Stimulated activated CD4-positive, alpha-beta T cell treated with anti-CD3 and anti-CD28 coated beads, Interleukin-2, amount 100 ng/mL, for 24 hours (primary cell): ENCODE measurements at places on chromosomes 6 and 20.

GRCh38 chr20:1468117-1468624 lies 1.5 kb upstream of the NSFL1C start:
- no peak for DNase-seq

GRCh38 chr6:21634582-21634981 lies 41.0 kb downstream of the SOX4 start:
- DNase-seq, result no peak

DNA sequence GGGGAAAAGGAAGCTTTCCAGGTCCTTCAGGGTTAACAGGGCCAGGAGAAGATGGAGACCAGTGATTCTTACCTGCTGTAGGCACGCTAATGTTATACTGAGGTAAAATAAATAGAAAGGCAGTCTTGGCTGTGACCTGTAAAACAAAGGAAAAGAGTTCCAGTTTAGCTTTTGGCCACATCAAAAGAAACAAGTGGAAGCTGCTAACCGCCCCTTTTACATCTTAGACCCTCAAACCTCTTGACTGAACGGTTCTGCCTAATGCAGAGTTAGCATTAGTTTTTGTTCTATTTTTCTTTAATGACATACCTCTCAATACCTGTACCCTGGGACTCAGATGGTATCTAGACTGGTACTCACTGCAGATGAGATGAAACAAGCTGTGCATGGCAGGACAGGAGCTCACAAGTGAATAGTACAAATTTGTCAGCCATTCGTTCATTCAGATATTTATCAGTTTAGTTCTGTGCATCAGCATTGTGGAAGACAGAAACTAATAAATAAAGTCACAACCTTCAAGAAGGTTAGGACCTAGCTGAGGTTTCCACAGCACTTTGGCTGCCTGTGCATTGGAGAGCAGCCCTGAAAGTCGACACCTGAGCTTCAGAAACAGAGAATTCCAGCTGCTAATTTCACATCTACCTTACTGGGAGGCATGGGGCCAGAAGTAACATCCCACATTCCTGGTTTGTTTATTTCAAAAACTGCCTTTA lies 41.0 kb downstream of the TRAM2 start:
- no peak for DNase-seq

GRCh38 chr20:12207875-12208274 lies 290.2 kb downstream of the BTBD3 start:
- no peak for DNase-seq
